ENCODE measurements at places on chromosomes 5 and 9. TPM values are rescaled to one million over a fixed set of nuclear protein-coding genes. Genes with fewer than 3 reads are reported as not detected.

Gene ANKRA2
- 18.3 TPM for total RNA-seq

Gene SV2C
- total RNA-seq, result 0.35 TPM

GRCh38 chr5:36243653-36244052 lies 1.9 kb upstream of the NADK2 start:
- no peak for DNase-seq

Gene CCDC183
- total RNA-seq, result 20.0 TPM

DNA sequence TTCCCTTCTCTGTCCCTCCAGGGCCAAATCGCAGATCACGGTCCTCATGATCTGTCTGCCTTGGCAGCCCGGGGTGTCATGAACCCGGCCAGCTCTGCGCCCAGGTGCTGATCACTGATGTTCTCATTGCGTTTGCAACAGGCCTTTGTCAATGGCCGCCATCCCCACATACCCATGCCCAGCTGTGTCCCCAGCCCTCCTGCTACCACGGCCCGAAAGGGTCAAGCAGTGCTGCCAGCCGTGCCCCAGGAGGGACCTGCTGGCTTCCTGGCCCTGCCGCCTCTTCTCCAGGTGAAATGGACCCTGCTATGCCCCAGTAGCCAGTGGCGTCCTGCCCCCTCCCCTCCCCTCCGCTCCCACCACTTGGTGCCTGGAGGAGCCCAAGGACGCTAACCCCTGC lies 12.8 kb upstream of the VAV2 start:
- DNase-seq, result no peak

Gene DMGDH
- 0.30 TPM for total RNA-seq

Gene SELENOP
- 687 TPM for total RNA-seq

Gene DBH
- not detected for total RNA-seq

- no peak for DNase-seq
Observed at GRCh38 chr5:68260467-68260866, 44.9 kb downstream of the PIK3R1 start.

DNA sequence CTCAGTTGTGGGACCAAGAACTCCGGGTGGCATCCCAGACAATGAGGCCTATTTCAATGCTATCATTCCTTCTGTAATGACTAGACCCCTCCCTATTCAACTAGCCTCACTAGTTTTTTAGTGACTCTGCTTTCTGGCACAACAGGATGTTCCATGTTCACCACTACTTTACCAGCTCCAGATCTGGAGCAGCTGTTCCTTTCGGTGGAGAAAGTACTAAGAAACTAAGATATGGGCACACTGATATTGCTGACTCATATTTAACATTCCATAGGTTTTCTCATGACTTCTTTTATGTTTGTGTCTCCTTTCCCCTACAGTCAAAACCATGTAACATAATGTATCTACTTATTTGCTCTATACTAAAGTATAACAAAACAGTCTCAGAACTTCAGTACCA lies 24.1 kb downstream of the IL33 start:
- no peak for DNase-seq

GRCh38 chr9:97534961-97535594 lies 33.6 kb downstream of the TMOD1 start:
- no peak for DNase-seq

Gene PLEKHG4B
- total RNA-seq, result 0.17 TPM

DNA sequence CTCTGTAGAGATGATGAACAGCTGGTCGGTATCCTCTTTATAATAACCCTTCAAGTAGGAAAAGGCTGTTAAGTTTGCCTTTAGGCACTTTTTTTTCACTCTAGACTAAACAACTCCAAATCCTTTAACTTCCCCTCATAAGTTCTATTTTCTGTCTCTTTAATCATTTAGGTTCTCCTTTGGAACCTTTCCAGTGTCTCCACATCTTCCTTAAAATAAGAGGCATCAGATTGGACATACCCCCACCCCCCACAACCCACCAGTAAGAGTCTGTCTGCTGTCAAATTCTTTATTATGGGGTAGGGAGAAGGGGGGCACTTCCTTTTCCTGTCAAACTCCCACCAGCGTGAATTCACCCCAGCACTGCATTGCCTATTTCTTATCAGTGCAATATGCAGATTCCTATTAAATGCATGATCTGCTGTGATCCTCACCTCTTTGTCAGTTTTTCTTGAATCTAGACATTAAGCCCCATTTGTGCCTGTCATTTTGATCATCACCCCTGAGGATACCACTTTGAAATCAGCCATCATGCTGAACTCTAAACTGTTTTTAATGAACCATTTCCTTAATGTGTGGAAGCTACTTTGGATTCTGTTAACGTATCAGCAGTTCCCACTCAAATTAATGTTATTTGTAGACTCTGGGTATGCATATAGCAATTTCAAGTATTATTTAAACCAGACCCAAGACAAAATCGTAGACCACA lies 212.2 kb downstream of the PDZD2 start:
- no peak for DNase-seq

Gene SPINK7
- total RNA-seq, result not detected

GRCh38 chr9:35548571-35548970 lies 56.5 kb upstream of the TESK1 start:
- no peak for DNase-seq

DNA sequence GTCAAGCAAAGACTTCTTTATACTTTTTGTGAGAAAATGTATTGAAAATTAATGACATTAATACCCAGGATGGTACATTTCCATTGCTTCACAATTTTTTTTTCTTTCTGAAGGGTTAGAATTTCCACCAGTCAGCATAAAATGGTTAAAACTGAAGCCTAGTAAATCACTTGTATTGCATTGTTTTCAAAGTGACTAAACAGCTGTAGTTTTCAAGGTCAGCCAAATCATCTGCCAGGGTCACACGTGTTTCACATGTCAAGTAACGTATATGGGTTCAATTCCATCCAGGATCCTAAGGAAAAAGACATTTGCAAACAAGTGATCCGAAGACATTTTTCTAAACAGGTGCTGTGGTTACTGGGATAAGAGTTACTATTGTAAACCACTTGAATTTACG lies 574.2 kb downstream of the RAB3C start:
- no peak for DNase-seq

- DNase-seq, result peak; percentile 26
Observed at GRCh38 chr5:66742083-66742895, 146.1 kb downstream of the MAST4 start.

DNA sequence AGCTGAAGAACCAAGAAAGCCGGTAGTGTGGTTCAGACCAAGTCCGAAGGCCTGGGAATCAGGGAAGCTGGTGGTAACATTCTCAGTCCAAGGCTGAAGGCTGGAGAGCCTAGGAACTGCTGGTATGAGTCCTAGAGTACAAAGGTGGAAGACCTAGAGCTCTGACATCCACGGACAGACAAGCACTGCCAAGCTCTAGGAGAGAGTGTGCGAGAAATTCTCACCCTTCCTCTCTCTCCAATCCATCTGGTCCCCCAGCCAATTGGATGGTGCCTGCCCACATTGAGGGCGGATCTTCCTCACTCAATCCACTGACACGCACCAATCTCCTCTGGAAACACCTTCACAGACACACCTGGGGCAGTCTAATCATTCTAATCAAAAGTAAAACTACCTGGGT lies 19.7 kb upstream of the ADAMTS19 start:
- no peak for DNase-seq

Gene MYMK
- total RNA-seq, result not detected

DNA sequence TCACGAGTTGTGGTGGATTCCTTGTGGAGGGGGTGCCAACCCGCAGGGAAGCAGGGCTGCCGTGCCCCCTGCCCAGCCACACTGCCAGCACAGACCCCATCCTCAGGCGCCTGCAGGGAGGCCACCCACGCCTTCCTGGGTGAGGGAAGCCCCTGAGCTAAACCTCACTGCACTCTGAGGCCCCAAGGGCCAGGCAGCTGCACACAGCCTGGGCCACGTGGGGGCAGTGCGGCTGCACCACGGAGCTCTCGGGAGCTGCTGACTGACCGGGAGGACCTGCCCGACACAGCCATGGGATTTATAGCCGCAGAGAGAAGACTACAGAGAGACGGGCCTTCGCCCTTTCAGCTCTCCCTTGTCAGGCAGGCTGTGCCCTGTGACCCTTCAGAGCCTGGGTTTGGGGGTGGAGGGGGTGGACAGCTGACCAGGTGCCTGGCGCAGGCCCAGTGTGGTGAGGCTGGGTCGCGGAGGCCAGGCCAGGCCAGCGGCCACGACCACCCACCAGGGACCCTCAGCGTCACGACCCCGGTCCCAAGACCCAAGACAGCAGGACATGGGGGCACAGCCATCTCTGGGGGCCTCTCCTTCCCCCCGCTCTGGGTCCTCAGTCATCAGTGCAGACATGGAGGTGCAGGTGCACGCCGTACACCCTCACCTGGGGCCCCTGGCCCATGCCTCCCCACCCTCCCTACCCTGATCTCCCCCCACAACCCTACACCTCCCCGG lies 4.3 kb upstream of the AHRR start:
- DNase-seq, result peak; percentile 50

Gene MARVELD2
- total RNA-seq, result 51.2 TPM

Gene CNTFR
- total RNA-seq, result 1.8 TPM

- no peak for DNase-seq
Observed at GRCh38 chr9:10172476-10172875, 440.3 kb downstream of the PTPRD start.

- DNase-seq, result no peak
Observed at GRCh38 chr5:9877488-9877887, 247.3 kb upstream of the TAS2R1 start.

DNA sequence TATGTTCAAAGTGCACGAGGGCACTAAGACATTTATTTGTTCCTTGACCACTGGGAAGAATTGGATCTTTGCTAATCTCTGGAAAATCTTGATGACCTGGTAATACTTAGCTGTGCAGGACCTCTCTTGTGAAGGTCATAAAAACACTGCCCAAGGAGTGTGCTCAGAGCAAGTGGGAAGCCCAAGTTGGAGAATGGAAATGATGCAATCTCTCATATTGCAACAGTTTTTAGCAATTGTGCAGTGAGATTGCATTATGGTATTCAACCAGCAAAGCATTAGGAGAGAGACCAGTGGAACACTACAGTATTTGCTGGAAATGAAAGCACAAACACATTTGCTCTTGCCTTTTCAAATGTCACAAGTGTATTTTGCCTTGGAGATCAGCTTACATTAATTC lies 34.5 kb downstream of the TXNDC8 start:
- DNase-seq, result no peak

Gene TRPM3
- 0.35 TPM for total RNA-seq

- DNase-seq, result no peak
Observed at GRCh38 chr9:133323211-133323610, 12.8 kb downstream of the SURF6 start.

DNA sequence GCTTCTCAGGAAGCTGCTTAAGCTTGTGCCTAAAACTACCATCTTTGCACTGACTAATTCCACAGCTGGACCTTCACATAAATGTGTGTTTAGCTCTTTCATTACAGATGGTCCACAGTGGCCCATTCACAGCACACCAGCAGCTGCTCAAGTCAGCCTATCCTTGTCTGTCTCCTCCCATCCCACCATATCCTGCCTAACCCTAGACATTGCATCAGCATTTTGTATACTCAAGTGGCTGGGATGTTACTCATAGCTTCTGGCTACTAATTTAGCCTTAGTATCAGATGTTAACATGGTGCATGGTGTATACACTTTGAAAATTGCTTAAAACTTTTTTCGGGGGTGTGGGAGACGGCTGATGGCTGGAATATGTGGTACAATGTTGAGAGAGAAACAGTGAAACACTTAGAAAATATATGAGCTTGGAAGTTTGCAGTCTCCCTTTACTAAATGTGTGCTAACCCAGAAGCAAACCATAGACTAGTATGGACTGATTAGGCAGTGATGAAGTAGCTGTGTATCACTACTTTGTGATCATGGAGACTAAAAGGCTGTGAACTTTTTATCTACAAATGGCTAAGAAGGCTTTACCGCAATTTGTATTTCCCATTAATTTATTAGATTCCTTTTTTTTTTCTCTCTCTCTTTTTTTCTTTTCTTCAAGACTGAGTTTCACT lies 83.1 kb downstream of the JMY start:
- no peak for DNase-seq

- DNase-seq, result no peak
Observed at GRCh38 chr5:73776405-73776804, 150.4 kb downstream of the ARHGEF28 start.

Gene ADGRD2
- not detected for total RNA-seq

DNA sequence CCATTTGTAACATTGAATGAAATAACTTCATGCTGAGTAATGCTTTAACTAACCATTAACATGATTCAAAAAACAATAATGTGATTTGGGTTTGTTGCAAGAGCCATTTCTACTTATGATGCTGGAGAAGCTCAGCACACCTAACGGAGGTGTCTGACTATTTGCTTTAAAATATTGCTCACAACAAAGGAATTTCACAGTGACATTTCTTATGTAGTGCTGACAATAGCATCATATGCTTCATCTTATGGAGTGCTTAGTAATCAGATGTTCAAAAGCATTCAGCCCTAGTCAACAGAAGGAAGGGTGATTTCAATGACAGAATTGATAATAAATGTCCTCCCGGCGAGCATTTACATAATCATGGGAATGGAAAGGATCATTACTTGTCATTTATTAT lies 1003.3 kb upstream of the COX7C start:
- DNase-seq, result no peak

DNA sequence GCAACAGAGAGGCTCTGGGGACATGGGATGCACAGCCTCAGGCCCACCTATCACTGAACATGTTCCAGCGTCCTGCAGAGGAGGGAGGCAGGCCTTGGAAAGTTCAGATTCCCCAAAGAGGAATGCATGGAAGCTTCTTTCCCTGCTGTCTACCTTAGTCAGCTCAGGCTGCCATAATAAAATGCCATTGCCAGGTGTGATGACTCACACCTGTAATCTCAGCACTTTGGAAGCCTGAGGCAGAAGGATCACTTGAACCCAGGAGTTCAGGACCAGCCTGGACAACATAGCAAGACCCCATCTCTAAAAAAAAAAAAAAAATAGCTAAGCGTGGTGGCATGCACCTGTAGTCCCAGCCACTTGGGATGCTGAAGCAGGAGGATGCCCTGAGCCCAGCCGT lies 24.5 kb upstream of the TOR1B start:
- DNase-seq, result no peak

Gene ZNF454
- 1.4 TPM for total RNA-seq

GRCh38 chr9:35258660-35259474 lies 97.1 kb downstream of the UNC13B start:
- peak; percentile 78 for DNase-seq

- DNase-seq, result no peak
Observed at GRCh38 chr9:6543204-6543603, 102.3 kb downstream of the GLDC start.

DNA sequence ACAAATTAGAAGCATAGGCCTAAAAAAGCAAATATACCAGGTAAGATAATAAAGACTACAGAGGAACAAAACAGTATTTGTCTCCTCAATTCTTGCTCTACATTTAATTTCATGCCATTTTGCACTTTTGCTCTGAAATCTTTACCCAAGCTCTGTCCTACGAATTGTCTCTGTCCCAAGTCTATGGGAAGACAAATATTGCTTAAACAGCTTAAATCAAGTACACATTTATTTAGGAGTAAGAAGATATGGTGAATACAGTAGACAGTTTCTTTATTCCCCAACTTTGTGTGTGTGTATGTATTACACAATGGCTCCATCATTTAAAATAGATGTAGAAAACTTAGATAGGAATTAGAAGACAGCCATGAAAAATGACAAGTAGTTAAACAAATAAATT lies 163.5 kb upstream of the POU5F2 start:
- no peak for DNase-seq

Gene CERCAM
- total RNA-seq, result 4.9 TPM

All from colonic mucosa (tissue), 4 donors.